B cell (primary cell): ENCODE measurements at places on chromosomes 1 and 21. TPM values are rescaled to one million over a fixed set of nuclear protein-coding genes. Genes with fewer than 3 reads are reported as not detected.

The SWT1 gene
- 8.5 and 9.2 TPM in 2 replicates for total RNA-seq

- no peaks in the 10 kb centered on the region for H3K36me3 ChIP-seq
- H3K4me1 ChIP-seq: no peaks in the 10 kb centered on the region
- DNase-seq: no peak
- H3K27ac ChIP-seq: no peak overlapping the region
- H3K27me3 ChIP-seq: no peaks in the 10 kb centered on the region
These were observed 18.0 kb downstream of the ZMYM1 start for GRCh38 chr1:35097224-35097623.

DNA sequence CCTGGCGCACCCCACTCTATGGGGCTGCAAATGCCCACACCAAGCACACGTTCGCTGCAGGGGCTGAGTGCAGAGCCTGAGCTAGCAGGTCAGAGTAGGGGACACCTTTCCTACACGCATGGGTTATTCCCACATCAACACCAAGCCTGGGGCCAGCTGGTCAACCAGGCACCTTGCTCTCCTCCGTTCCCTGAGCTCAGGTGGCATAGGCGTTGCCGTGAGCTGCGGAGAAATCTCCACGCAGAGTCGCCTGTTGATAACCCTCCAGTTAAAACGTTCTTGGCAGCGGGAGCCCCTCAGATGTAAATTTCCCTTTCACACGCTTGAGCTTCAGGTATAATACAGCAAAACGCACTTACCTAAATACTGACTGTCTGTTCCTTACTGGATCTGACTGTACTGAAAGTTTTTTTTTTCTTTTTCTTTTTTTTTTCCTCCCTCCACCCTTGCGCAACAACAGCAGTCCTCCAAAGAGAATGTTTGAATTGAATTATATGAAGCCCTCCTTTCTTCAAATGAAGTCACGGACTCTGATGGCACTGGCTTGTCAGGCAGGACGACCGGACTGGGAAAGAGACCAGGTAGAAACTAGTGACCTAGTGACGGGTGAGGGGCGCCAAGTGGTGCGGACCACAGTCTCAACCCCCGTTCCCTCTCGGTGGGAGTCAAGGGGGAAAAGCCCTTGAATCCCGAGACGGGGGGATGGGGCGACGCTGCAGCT is 2.1 kb downstream of the BRINP3 start:
- DNase-seq: no peak
- H3K36me3 ChIP-seq: no peaks in the 10 kb centered on the region
- no peak overlapping the region for H3K27ac ChIP-seq
- no peaks in the 10 kb centered on the region for H3K4me1 ChIP-seq
- no peak overlapping the region for H3K4me3 ChIP-seq

DNA sequence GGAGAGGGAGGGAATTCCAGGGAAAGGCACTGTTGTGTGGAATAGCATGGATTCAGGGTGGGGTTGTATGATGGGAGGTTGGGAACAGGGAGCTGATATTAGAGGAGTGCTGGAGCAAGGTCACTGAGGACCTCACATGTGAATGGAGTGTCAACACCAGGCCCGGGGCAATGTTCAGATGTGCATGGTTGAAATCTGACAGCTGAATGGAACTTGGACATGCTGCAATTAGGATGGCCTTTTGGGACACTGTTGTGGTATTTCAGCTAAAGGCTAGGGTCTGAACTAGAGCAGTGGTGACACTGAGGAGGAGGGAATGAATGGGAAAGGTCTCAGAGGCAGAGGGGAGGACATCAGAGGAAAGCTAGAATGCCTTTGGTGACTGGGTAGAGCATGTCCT is 25.0 kb downstream of the ZSCAN20 start:
- H3K36me3 ChIP-seq: no peaks in the 10 kb centered on the region
- peaks cover 6% of the 10 kb centered on the region for H3K4me1 ChIP-seq
- no peak for DNase-seq
